ENCODE measurements at places on chromosomes 12 and 14.

- DNase-seq: no peak
Observed at GRCh38 chr14:89325299-89325883, 91.6 kb downstream of the FOXN3 start.

- DNase-seq: no peak
Observed at GRCh38 chr12:64009321-64010068, 165.0 kb downstream of the SRGAP1 start.

DNA sequence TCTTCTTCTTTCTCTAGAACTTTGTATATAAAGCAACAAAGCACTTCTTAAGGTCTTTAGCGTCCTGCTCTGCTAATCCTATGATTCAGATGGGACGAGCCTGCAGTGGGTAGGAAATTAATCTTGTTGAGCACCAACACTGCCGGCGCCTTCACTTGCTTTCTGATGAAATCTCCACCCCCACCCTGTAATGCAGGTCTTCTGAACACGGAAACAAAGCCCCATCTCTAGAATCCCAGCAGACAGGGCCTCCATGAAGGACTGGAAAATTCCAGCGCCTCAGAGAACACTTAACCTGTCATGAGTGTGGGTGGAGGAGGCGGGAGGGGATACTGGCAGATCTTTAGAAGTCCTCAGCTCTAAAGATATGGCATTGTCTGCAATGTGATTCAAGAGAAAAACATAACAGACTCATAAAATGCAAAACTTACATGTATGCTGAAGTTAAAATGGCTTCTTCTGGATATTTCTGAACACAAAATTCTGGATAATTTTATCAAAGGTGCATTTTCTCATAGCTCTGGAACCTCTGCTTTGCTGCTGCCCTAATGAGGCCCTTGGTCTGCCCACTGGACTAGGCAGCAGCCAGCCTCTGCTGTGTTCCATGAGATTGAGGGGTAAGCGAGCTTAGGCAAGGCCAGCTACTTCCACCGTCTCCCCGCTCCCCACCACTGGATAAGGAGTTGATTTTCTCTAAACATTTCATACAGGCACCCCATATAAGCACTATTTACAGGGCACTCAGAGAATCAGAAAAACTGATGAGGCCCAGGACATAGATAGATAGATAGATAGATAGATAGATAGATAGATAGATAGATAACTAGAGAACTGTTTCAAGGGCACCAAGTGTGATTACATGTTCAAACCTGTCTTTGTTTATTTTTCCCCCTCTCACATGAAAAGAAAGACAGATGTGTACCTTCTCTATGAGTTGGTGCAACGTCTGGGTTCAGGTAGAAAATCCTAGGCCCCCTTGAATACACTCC, 43.1 kb downstream of the ZFP36L1 start:
- no peak for DNase-seq

GRCh38 chr12:78316631-78317468, 486.2 kb downstream of the NAV3 start:
- no peak for DNase-seq

DNA sequence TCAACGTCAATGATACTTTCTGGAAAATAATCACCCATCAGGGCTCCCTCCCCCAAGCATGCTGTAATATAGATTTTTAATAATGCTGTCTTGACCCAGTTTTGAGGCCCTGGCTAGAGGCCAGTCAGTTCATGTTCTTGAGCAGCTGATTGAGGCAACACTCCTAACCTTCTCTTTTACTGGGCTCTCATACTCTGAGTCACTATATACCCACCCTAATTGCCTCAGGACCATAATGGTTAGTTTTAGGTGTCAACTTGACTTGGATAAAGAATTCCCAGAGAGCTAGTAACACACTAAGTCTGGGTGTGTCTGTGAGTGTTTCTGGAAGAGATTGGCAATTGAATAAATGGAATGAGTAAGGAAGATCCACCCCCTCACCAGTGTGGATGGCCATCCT, 527.0 kb upstream of the ATP2B1 start:
- DNase-seq: no peak

- no peak for DNase-seq
Observed at GRCh38 chr12:4794491-4794890, 74.3 kb downstream of the GALNT8 start.

- DNase-seq: no peak
Observed at GRCh38 chr14:82786483-82786880, 1252.8 kb upstream of the SEL1L start.

DNA sequence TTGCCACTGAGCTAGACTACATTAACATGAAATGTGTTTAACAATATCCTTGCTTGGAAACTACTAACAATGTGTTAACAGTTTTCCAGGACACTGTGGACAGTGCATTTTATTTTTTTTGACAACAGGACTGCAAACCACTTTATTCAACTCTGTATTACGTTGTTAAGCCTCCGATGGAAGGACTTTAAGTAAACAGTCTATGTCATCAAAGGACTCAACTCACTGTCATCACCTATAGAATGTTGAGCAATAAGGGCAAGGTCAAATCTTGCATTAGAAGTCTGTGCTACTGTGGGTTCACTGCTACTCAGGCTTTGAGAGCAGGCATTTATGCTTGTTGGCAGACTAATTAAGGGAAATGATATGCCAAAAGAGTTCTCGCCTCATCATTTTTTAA, 483.7 kb downstream of the FLRT2 start:
- DNase-seq: no peak

GRCh38 chr12:1117970-1118563, 127.0 kb downstream of the ERC1 start:
- DNase-seq: peak; percentile 76

GRCh38 chr14:106848330-106849121, 1322.1 kb downstream of the TMEM121 start:
- peak; percentile 52 for DNase-seq

DNA sequence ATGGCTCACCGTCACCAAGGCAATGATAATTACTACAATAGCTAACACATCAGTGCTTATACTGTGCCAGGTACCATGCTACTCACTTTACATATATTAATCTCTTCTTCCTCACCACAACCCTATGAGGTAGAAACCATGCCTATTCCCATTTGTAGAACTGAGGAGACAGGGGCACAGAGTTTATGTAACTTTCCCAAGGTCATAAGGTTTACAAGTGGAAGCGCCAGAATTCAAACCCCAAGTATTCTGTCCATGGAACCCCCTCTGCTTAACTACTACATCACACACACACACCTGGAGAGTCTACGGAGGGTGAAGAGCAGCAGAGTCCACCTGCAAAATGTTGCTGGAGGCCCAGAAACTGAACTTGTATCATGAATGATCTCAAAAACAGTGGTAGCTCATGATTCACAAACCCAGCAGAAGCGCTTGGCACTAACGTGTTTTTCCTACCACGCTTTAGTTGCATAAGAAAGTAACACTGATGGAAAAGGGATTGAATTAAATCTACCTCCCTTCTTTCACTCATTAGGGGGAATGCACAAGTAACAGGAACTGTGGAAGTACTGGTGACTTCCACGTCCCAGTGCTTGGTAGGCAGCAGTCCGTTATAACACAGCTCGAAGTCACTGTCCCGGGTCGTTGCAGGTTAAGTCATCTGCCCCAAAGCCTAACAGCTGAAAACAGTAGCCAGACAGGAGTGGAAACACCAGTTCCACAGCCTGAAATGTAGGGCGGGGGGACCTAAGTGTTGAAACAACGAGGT, 2.0 kb downstream of the ITPR2 start:
- no peak for DNase-seq

DNA sequence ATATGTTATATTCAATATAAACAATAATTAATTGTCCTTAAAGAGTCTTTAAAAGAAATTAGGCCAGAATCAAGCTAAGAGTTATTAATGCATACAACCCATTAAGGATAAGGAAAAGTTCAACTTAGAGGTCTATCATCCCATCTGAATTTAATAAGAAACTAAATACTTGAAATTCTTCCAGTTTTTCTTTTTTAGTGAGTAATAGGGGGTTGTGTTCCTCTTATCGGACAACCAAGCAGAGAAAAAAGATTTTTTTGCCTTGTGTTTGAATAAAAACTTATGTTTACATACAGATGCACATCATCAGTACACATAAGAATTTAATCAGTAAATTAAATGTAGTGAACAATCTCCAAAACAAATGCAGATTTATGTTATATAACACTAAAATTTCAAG, 32.5 kb downstream of the PAWR start:
- DNase-seq: no peak

- no peak for DNase-seq
Observed at GRCh38 chr14:24321212-24321975, 10.1 kb downstream of the LTB4R start.

GRCh38 chr14:92322516-92322915, 449 bp upstream of the SLC24A4 start:
- DNase-seq: no peak

- DNase-seq: no peak
Observed at GRCh38 chr14:65548878-65549277, 136.3 kb downstream of the FUT8 start.

DNA sequence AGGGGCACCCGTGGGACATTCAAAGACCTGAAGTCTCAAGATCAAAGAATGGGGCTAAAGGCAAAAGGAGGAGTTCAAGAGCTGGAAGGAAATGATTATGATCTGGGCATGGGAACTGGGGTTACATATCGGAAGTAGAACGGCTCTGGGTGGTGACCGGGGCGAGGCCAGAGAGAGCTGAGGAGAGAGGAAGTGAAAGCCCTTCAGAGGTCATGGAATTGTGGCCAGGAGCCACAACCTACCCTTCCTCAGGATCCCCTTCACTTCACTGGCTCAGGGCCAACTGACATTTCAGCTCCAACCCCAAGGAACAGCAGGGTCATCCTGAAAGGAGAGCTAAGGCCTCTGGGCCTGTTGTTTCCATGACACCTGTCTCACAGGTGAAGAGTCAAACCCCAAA, 57.8 kb downstream of the GALNT16 start:
- DNase-seq: no peak

DNA sequence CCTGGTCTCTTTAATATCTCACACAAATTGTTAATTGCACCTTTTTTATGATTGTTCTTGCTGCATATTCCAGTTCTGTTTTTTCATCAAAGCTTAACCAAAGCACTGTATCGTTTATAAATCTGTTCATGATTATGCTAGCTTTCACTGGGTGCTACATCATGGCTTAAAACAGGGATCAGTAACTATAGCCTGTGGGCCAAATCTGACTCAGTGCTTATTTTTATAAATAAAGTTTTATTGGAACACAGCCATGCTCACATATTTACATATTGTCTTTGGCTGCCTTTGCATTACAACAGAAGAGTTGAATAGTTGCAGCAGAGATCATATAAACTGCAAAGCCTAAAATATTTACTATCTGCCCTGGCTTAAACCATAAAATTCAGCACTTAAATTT, 183.4 kb upstream of the NRXN3 start:
- no peak for DNase-seq

DNA sequence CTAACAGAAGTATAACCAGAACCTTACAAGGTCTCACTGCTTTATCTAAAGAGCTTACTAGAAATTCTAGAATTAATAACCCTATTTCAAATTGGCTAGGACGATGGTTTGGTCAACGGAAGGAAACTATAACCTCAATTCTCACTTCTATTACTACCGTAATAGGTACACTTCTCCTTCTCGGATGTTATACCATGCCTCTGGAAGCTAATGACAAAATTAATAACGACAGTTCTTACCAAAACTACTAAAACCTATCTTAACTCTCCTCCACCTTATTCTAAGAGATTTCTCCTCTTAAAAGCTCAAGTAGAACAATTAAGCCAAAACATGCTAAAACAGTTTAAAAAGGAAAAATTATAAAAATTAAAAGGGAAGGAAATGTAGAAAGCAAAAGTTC, 23.7 kb upstream of the UBC start:
- DNase-seq: peak; percentile 31

GRCh38 chr14:104092931-104093365, 7.4 kb downstream of the ASPG start:
- no peak for DNase-seq

DNA sequence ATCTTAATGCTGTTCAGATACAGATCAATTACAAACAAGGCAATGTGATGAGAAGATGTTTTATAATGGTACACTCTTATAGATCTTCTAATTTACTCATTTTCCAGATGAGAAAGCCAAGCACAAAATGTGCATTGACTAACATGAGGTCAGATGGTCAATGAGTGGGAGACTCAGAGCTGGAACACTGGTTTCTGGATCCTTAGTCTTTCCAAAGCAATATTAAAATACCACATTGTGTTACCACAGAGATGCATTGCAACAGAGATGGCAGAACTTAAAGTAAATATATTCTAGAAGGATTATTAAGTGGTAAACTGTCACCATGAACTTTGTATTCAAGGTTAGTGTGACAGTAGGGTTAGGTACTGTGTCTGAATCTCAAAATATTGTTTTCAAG, 113.6 kb downstream of the SLC15A5 start:
- DNase-seq: no peak

- no peak for DNase-seq
Observed at GRCh38 chr14:86532219-86532618, 1002.3 kb downstream of the FLRT2 start.

DNA sequence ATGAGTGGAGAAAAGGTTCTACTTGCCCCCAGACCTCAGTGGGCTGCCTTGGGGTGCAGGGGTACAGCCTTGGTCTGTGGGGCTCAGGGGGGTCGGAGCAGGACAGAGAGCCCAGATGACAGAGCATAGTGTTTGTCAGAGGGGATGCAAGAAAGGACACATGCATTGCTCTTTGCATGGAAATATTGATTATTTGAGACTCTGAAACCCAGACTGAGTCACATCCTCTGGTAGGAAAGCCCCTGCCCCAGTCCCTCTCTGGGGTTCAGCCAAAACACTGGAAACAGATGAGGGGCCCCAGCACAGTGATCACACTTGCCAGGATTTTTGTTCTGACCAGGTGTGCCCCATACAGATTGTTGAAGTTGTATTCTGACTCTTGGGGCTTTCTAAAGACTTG, 1094.4 kb downstream of the BCL11B start:
- no peak for DNase-seq

- DNase-seq: peak; percentile 27
Observed at GRCh38 chr12:15701206-15701605, 88.0 kb downstream of the EPS8 start.

DNA sequence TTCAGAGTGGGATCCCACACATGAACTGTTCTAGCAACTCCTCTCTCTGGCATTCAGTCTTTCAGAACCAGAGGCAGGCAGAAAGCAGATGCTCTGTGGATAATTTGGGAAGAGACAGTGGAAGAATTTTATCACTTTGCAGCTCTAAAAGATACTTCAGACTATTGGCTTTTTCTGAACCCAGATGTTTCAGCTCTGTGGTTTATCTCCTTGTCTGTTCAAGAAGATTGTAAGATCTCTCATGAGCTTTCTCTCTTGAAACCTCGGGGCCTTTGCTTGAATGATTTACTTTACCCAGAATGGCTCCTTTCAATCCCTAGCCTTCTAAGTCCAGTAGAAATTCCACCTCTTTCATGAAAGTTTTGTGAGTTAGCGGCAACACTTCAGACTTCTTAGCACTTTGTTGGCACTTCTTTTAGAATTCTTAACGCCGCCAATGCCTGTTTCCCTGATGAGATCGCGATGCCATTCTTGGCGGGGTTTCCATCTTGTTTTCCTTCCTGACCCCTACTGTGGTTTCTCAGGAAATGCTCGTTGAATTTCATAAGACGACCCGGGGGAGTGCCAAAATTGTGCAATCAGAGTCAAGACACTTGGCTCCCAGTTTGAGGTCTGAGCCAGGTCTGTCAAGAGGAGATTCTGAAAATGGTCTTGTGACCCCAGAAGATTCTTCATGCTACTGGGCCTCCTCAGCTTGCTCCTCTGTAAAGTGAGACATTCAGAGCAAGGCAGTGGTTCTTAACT, 107.0 kb upstream of the PRICKLE1 start:
- DNase-seq: no peak

All from hematopoietic multipotent progenitor cell treated with erythropoietin and hydrocortisone succinate and interleukin-3 and kit ligand, for 15 days (in vitro differentiated cells).